Stimulated activated CD8-positive, alpha-beta memory T cell treated with anti-CD3 and anti-CD28 coated beads, Interleukin-15, amount 100 ng/mL, for 4 hours (primary cell): ENCODE measurements at places on chromosomes 7 and 10.

DNA sequence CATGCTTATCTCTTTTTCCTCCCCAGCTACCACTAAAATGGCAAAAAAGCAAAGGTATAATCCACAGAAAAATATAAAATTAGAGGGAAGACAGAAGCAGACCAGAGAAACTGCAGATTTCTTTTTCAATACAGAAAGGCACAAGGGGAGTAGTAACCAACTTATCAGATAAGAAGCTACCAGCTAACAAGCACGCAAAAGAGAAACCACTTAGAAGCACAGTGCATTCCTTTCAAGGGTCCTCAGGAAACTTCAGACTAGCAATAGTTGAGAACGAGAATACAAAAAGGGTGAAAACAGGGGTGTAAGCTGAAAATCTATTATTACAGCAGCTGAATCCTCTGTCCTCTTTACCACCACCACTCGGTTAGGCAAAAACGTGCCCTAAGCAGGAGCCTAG is 9.9 kb upstream of the OR2A5 start:
- no peak for DNase-seq

- DNase-seq, result no peak
Observed at GRCh38 chr7:51062222-51062987, 254.2 kb downstream of the COBL start.

- no peak for DNase-seq
Observed at GRCh38 chr10:43037942-43038782, 38.7 kb upstream of the RET start.

DNA sequence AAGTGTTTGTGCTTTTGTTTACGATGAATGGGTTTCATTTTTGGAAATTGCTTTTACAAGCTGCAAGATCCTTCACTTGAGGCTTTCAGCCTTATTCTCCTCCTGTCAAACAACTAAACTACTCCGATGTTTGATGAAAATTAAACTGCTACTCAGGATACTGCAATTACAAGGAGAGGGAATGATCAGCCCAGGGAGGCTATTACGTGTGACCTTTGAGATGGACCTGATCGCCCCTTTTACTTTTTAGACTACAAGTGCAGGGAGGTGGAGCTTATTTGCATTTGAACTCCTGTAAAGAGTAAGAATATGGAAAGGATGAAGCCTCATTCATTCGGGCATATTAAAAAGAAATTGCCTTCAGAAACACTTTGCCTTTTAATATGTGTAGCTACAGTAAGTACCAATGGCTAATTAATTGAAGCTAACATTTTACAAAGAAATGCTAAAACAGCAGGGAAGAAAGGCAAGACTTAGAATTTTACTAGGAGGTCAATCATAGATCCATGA is 219.1 kb downstream of the PHTF2 start:
- no peak for DNase-seq

GRCh38 chr7:33892945-33893344 is 12.4 kb upstream of the BMPER start:
- DNase-seq, result no peak

GRCh38 chr10:15859906-15860691 is at the start of gene MINDY3:
Gene MINDY3, minus strand, starts transcription at chr10:15860507. Its CDS starts 208 bp downstream, at chr10:15860299.
- DNase-seq, result peak; percentile 66

- DNase-seq, result no peak
Observed at GRCh38 chr10:127018298-127018650, 113.0 kb downstream of the DOCK1 start.

DNA sequence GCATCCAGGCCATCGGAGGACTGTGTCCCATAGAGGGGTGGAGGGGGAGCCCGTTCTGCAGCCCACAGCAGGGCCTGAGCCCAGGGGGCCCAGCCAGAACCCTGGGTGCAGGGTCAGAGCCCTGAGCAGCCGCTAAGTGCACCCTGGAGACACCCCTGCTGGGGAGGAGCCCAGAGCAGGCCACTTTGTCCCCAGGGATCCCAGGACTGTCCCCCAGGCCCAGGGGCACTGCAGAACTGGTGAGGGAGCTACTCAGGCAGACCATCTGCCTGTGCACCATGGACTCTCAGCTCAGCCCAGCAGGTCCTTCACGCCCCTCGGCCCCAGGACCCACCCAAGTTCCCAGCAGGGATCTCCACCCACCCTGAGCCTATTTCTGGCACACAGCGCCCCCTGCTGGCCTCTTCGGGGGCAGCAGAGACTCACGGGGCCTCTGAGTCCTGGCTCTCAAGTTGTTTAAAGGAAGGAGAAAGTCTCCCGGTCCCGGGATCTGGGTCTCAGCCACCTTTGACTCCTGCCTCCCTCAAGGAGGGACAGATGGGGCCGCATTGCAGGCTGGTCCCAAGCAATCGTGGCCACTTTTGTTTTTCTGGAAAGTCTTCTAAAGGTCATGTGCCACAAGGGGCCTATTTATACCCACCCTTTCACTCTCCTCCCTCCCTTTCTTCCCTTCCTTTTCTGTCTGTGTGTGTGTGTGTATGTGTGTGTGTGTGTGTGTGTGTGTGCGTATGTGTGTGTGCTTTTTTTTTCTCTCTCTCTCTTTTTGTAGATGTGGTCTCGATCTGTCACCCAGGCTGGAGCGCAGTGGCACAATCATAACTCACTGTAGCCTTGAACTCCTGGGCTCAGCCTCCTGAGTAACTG is 90.3 kb downstream of the MYL10 start:
- DNase-seq, result peak; percentile 4

DNA sequence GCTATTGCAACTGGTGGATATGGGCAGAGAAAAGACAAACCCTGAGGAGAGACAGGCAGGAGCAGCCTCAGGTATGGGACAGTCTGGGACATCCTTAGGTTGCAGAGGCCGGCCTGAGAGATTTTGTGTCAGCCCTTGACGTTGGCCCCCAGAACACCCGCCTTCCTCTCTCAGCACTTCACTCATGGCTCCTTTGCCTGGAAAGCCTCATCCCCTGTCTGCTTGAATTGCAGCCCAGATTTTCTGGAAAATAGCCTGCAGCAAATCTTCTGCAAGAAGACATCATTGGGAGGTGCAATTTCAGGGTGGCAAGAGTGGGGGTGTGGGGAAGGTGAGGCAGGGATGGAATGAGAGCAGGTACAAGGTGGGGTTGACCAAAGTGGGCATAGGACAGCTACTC is 2.2 kb upstream of the FRMD4A start:
- no peak for DNase-seq

DNA sequence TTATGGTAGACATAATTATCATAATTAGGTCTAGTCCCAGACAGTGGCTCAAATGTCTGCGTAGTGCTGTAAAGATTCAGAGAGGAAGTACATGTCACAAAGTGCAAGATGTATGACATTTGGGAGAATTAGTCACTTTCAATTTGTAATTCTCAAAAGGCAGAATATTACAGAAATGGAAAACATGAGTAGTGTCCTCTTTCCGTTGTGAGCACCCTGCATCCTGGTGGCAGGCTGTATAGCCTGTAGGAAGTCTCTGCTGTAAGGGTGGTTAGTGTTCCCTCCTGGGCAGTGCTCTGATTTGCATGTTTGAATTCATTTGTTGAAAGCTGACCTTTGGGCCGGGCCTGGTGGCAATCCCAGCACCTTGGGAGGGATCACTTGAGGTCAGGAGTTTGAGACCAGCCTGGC is 17.0 kb downstream of the CDK14 start:
- DNase-seq, result no peak

DNA sequence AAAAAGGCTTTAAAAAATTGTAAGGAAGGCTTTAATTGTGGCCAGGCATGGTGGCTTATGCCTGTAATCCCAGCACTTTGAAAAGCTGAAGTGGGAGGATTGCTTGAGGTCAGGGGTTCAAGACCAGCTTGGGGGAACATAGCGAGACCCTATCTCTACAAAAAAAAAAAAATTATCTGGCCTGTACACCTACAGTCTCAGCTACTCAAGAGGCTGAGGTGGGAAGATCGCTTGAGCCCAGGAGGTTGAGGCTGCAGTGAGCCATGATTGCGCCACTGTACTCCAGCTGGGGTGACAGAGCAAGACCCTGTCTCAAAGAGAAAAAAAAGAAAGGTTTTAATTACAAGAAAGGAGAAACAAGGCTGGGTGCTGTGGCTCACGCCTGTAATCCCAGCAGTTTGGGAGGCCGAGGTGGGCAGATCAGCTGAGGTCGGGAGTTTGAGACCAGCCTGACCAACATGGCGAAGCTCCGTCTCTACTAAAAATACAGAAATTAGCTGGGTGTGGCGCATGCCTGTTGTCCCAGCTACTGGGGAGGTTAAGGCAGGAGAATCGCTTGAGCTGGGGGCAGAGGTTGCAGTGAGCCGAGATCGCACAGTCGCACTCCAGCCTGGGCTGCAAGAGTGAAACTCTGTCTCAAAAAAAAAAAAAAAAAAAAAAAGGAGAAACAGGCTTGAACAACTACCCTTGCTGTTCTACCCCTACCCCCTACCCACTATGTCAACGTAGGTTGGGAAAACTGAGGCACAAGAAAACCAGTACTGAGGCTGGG is 83.7 kb downstream of the CARD11 start:
- no peak for DNase-seq

DNA sequence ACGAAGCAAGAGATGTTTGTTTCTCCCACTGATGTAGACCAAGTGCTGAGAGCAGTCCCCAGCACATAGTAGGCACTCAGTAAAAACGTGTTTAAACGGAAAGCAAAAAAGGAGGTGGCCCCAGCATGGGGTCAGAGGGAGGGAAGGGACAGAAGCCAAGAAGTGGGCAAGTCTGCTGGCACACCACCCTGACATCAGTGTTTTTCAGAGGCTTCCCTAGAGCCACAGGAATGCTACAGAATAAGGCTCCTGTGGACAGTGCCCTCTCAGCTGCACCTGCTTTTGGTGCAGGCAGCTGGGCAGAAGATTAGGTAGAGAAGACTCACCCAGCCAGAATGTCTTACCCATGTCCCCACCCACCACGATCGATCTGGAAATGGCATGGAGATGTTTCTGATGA is 8.3 kb upstream of the ANKRD1 start:
- DNase-seq, result no peak

- no peak for DNase-seq
Observed at GRCh38 chr10:43879162-43879561, 230.5 kb upstream of the ZNF32 start.

DNA sequence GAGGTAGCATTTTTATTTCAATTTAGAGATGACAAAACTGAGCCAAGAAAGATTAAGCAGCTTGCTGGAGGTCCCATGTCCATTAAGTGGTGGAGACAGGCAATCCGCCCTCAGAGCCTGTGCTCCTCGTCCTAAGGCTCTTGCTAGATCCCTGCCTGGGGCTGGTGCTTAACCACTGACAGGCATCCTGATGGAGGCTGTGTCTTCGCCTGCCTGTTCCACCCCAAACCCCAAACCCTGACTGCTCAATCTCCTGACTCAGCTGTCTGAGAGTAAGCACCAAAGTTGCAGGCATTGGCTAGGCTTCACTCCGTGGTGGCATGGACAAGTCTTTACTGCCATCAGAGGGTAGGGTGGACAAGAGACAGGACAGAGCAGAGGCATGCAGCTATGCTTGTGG is 209.4 kb downstream of the POU6F2 start:
- no peak for DNase-seq

DNA sequence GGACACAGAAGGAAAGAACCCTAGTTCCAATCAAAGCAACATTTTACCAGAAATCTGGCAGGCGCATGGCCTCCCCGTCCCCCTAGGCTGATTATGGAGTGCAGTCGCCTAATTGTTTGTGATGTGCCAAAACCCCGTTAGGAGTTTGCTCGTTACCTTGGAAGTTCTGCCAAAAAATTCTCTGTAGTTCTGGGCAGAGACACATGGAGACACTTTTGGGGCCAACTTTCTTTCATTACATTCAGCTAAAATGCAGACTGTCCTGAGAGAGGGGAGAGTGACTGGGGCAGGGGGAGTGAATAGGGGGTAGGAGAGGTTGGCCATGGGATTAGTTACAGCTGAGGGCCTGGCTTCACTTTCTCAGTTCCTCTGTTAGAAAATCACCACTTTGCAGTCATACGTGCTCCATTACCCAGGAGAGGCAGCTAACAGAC is 158.0 kb upstream of the NPVF start:
- DNase-seq, result no peak

DNA sequence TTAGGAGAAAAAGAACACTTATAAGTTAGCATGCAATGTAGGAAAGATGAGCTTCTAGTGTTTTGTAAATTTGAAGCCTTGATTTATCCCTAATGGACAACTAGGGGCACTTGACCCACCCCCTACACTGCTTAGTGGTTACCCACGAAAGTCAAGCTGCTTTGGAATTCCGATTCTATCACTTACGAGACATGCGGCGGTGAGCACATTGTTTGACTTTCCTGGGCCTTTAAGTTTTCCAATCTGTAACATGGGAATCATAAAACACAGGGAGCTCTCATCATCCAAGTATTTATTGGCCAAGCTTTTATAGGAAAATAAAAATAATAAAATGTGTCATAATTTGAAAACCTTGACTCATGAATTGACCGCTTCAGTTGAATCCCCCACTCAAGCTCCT is 78.7 kb upstream of the PDK4 start:
- no peak for DNase-seq

- no peak for DNase-seq
Observed at GRCh38 chr10:102109166-102110116, 10.7 kb downstream of the LDB1 start.

DNA sequence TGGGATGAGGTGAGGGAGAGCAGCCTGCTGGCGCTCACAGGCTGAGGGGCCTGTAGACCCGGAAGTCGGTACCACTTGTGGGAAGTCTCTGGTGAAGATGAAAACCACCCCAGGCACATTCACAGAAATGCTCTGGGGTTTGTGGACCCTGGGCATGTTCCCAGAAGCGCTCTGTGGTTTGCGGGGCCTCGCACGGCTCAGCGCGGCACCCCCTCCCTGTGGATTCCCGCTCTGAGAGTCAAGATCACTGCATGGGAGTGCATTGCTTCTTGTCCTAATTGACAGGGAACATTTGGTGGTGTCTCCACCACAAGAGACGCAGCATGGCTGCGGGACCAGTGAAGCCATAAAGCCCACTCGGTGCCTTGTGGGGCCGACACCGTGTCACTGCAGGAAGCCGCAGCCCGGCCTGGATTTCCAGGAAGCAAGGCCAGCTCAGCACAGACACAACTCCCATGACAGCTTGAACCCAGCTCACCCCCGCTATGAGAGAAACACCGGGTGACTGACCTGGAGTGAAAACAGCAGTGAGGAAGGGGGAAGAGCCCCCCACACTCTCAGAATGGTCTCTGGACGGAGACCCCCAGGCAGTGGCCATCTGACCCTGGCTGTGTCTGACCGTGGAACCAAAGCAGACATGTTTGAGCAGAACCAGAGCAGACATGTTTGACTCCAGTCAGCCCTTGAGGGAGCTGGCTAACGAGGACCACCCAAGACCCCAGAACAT is 157.2 kb downstream of the PTPRN2 start:
- DNase-seq, result no peak

- no peak for DNase-seq
Observed at GRCh38 chr7:159083698-159084068, 61.0 kb downstream of the VIPR2 start.

- DNase-seq, result no peak
Observed at GRCh38 chr7:91285696-91286355, 21.6 kb downstream of the FZD1 start.
